ENCODE measurements at places on chromosomes 7 and 10. TPM values are rescaled to one million over a fixed set of nuclear protein-coding genes. Genes with fewer than 3 reads are reported as not detected.

The ZNF365 gene
- total RNA-seq, result not detected

The CYP26A1 gene
- total RNA-seq, result not detected

The CCDC3 gene
- 3.7 TPM for total RNA-seq

The PITX3 gene
- total RNA-seq, result 3.4 TPM

The SORCS3 gene
- 0.19 TPM for total RNA-seq

The NKX6-2 gene
- not detected for total RNA-seq

The TMEM213 gene
- not detected for total RNA-seq

The WNT16 gene
- total RNA-seq, result not detected

The MMP21 gene
- not detected for total RNA-seq

Measured in Right ventricle myocardium superior (tissue), 1 donor.